ENCODE measurements at places on chromosomes 6 and 20.

- DNase-seq: peak; percentile 62
These were observed 987 bp downstream of the TMEM181 start for GRCh38 chr6:158560836-158561320.

DNA sequence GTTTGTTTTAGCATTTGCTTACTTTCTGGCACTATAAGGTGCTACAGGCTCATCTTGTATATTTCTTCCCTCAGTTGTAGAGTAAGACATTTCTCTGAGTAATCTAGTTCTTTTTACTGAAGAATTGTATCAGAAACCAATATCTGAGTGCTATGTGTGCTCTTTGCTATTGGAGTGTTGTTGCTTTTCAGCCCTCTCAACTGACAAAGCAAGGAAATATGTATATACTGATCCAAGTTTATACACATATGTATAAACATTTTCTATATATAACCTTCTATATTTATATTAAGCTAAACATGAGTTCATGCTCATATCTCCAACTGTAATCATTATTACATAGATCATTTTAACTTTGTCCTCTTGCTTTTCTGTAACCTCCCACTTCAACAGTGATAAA lies 405.7 kb downstream of the RFPL4B start:
- no peak for DNase-seq

DNA sequence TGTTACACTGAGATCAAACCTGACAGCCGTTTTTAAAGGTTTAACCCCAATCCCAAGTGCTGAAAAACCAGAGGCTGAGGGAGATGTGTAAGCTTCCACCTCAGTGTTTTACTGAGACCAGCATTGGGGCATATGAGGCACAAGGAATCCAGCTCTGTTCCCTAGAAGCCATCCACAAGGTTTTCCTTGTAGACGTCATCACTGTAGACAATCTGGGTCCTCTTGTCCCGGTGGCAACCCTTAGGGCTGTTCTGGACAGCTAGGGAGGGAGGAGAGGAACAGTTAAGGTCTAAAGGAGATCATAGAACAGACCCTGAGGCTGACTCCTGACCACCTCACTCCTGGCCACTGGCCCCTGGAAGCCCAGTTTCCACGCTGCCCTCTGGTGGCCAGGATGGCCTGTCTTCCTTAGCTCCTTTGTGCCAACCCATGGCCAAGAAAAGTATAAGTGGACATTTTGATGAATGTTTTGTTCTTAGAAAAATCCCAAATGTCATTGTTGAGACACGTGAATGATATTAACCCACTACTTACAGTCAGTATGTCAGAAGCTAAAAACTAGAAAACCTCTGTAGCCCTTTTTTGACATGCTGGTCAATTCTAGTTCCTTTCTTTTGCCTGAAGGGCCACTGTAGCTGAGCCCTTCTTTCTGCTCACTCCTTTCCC lies 6.4 kb downstream of the CFB start:
- peak; percentile 81 for DNase-seq

DNA sequence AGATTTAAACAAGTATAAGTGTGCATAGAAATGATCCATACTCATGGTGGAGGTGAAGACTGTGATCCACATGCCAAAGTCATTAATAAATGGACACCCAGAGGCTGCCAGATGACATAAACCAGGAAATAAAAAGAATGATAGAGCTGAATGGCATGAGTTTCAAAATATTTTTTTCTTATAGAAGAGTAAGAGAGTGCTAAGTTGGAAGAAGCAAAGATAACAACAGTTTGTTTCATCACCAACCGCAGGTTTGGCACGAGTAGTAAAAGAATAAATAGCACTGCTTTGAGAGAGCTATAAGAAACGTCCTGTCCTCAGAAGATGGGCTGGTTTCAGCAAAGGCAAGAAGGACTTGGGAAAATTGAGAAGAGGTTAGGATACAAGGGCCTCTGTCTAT lies 246.9 kb downstream of the UBE3D start:
- peak; percentile 6 for DNase-seq

DNA sequence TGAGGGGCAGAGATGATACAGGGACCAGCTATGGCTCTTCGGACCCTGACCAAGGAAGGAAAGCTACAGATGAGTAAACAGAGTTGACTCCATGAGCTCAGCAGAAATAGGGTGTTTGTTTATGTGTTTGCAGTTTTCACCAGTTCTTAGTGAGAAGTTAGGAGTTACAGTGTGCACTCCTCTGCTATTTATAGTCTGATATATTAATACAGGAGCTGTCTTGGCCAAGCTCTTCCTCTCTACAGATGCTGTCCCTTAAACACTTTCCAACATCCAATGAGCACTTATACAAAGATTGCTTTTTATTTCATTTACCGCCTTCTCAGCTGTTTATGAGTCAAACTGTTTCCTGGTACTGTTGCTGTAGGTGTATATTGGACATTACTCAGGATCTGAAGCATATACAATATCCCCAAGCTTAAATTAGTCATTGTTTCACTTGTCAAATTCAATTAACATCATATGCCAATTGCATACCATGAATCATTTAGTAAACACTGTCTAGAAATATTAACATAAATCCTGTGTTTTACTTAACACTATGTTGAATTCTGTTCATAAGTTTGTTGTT lies 618.0 kb downstream of the PRKN start:
- DNase-seq: no peak

DNA sequence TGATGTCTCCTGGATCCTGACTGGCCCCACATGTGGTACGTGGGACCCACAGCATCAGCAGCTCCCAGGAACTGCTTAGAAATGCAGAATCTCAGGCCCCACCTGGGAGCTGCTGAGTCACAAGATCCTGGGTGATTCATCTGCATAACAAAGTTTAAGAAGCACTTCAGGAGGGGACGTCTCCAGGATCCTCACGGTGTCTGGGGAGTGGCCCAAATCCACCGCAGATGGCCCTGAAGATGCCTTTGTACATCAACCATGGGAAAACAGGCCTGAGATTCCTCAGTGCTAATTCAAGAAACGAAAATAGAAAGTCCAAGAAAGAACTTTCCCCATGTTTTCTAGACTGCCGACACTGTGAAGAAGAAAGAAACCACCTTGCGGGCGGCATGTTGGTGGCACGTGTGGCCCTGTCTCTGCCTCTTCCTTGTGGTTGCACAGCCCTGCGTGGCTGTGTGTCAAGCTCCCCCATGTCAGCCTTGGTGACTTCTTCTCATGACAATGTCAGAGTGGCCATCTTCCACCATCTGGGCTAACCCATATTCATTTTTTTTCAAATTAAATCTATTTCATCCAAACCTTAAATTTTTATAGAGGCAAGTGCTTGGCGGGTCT lies 26.1 kb downstream of the RRBP1 start:
- no peak for DNase-seq

GRCh38 chr20:18331694-18332093 lies 43.4 kb downstream of the ZNF133 start:
- DNase-seq: no peak

GRCh38 chr6:149815788-149816187 lies 48.4 kb downstream of the LRP11 start:
- no peak for DNase-seq

GRCh38 chr6:45513843-45514242 lies 136.1 kb upstream of the SUPT3H start:
- DNase-seq: no peak

GRCh38 chr6:151091571-151091970 lies 148.2 kb upstream of the AKAP12 start:
- DNase-seq: no peak

DNA sequence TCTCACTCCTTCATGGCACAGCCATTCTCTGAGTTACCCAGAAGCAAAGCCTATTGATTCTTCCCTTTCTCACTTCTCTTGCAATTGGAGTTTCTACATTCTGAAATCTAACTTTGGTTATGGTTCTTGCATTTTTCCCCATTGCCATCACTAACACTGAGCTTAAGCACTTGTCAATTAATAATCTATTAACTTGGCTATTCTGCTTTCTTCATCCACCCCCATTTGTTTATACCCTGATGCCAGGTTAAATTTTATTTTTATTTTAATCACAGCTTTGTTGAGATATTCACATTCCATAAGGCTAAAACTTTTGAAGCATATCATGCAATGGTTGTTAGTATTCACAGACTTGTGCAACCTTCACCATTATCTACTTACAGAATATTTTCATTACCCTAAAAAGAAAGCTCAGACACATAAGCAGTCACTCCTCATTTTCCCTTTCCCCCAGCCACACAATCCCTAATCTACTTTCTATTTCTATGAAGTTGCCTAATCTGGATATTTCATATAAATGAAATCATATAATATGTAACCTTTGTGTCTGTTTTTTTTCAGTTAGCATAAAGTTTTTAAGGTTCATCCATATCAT lies 222.3 kb downstream of the UBE3D start:
- DNase-seq: no peak

DNA sequence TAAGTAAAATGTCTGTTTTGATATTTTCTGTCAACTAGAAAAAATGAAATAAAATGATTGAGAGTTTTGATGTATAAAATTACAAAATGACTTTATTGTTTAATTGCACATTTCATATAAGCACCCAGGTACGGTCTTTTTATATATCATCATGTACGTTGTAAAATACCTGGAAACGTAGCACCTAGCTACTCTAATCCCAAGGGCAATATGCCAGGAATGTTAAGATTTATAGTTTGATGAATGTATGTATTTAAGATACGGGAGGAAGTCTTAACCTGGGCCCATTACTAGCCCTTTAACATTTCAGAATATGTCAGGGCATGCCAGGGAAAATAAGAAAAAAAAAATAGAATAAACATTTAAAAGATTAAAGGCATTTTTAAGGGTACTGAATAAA lies 490.9 kb upstream of the NRSN1 start:
- no peak for DNase-seq

DNA sequence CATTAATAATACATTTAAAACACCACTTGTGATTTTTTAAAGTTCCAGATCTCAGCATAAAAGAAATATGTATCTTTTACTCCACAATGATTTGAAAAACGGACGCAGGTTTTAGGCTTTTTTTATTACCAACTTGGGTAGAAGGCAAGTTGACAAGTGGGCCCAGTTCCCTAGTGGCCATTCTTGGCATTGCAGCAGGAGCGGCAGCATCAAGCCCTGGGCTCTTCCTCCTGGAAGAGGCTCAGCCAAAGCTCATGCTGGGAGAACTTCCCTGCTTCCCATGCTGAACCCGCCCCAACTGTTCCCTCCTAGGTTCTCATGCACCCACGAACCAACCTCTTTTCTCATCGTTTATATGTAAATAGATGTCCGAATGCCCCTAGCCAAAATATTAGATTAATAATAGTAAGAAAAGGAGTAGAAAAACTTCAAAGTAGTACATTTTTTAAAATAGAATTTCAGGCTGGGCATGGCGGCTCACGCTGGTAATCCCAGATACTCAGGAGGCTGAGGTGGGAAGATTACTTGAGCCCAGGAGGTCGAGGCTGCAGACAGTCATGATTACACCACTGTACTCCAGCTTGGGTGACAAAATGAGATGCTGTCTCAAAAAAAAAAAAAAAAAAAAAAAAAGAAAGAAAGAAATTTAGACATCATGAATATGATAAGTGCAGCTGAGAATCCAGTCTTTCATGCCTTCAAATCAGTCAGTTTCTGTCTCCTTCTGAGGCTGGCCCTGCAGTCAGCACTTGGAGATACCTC lies 18.2 kb upstream of the MYB start:
- DNase-seq: peak; percentile 89

- no peak for DNase-seq
These were observed 100.6 kb downstream of the PCSK2 start for GRCh38 chr20:17327185-17328148.

GRCh38 chr6:41785689-41786450 lies 1.6 kb upstream of the TOMM6 start:
- DNase-seq: no peak

DNA sequence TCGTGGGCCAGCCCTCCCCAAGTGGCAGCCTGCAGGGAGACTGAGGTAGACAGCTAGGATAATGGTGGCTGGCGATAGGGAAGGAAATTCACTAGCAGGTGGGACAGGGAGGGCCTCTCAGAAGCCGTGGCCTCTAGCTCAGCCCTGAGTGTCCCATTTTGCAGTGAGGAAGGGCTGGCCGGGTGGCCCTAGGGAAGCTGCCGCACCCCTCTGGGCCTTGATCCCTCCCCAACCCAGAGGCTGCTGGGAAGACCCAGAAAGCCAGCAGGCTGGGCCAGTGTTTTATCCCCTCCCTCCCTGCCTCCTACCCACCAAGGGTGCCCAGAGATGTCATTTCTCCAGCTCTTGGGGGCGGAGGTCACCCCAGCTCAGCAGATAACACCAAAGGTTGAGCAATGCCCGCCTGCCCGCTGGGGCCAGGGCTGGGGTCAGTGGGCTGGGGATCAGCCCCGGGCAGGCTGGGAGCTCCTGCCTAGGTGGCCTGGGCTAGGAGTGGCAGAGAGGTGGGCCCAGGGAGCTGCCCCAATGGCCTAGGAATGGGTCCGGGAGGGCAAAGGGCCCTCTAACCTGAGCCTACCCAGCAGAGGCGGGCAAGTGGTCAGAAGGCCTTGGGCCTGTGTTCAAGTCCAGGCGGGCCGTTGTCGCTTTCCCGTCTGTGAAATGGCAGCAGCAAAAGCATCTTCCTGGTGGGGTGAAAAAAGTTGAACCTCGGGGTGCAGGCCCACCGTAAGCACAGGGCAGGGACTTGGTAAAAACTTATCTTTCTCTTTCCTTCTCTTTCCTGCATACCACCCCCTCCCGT lies 1.6 kb upstream of the CEBPB start:
- DNase-seq: peak; percentile 21

GRCh38 chr6:142937986-142938385 lies 7.0 kb downstream of the HIVEP2 start:
- no peak for DNase-seq

DNA sequence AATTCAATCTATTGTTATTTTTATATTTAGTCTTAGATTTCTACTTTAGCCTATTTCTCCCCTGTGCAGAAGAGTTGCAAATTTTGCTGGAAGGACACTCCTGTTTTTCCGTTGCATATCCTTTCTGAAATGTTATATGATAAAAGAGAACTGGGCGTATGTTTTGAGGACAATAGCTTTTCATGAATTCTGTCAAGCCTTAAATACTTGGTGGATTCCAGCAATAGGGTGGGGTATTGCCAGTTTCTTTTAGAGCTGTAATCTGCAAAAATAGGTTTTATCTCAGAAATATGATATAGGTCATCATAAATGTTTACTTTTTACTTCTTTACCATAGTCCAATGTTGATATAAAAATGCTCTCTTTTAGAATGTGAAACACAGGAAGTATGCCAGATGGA lies 42.0 kb downstream of the VTA1 start:
- no peak for DNase-seq

DNA sequence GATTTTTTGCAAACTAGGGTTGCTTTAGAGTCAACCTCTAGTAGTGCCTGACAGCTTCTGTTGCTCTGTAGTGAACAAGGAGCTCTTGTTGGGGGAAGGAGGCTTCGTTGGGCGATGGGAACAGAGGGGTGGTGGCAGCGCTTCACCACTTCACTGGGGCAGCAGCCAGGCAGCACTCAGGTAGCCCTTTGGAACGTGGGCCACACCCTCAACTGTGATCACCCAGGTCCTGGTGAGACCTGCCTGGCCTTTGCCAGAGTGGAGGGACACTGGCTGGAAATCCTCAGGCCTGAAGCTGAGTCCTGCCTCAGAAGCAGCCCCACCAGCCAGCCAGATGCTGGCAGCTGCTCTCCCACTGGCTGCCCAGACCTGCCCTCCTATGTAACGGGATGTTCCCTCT lies 10.4 kb upstream of the EDN3 start:
- no peak for DNase-seq
